ENCODE measurements at places on chromosomes 5 and 9.

GRCh38 chr5:143134900-143135299 lies 268.6 kb downstream of the NR3C1 start:
- no peak for DNase-seq

DNA sequence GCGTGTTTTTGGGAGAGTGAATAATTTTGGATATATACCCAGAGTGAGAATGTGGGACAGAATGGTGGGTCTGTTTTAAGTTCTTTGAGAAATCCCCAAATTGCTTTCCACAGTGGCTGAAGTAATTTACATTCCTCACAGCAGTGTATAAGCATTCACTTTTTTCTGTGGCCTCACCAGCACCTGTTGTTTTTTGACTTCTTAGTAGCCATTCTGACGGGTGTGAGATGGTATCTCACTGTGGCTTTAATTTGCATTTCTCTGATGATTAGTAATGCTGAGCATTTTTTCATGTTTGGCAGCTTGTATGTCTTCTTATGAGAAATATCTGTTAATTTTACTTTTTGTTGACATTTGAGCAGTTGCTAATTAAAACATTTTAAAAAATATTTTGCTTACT lies 9.4 kb upstream of the SPATA31D1 start:
- DNase-seq = no peak

- no peak for DNase-seq
These were observed 26.0 kb upstream of the FCN2 start for GRCh38 chr9:134854541-134854981.

DNA sequence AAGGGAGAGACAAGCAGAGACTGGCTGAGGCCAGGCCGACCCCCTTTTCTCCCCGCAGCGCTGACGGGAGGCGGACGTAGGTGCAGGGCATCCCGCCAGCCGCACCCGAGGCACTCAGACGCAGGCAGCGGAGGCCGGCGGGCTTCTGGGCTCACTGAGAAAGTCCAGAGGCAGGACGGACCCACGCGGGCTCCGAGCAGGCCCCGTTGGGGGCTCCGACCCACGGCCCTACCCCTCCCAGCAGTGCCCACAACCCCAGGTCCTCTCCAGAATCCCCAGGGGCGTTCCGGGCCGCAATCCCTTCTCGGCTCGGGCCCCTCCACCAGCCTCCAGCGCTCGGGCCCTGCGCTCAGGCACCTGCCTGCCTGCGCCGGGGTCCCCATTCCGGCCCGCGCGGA lies 543 bp downstream of the MTMR12 start:
- peak; percentile 70 for DNase-seq

DNA sequence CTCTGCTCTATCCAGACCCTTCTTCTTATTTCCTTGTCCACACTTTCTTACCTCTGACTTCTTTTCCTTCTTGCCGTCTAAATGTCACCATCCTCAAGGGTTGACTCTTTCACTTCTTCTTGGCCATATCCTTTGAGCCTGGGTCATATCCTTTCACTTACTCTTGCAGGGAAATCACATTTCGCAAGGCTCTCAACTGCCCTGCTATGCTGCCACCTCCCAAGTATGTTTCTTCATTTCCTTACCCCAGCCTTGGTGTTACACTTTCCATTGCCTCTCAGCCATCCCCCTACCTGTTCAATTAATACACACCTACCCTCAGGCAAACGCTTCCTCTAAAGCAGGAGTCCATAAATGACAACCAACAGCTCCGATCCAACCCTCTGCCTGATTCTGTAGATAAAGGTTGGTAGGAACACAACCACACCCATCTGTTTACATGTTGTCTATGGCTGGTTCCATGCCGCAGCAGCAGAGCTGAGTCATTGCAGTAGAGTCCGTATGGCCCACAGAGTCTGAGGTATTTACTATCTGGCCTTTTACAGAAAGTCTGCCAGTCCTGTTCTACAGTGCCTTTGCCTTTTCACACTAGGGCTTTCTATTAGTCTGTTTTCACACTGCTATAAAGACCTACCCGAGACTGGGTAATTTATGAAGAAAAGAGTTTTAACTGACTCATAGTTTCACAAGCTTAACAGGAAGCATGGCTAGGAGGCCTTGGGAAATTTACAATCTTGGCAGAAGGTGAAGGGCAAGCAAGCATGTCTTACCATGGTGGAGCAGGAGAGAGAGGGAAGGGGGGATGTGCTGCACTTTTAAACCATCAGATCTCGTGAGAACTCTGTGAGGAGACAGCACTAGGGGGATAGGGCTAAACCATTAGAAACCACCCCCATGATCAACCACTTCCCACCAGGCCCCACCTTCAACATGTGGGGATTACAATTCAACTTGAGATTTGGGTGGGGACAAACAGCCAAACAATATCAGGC lies 97.9 kb downstream of the SV2C start:
- no peak for DNase-seq

DNA sequence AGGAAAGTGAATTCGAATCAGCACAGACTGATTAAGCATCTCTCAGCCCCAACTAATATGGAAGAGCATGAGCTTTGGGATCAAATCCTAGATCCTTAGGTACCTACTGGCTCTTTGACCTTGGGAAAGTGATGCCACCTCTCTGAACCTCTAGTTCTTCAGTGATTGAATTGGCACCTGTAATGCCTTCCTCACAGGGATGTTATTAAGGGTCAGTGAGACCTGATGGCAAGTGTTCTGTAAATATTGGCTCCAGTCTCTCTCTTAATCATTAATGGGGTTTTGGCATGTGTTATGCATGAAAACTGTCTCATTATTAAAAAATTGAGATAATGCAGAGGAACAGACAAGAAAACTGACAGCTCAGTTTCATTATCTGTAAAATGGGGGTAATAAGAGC lies 115.8 kb downstream of the INSYN2B start:
- DNase-seq = no peak
